ENCODE measurements at places on chromosomes 6 and 20.

- DNase-seq: no peak
Measured at GRCh38 chr6:151111670-151112069, 128.1 kb upstream of the AKAP12 start.

DNA sequence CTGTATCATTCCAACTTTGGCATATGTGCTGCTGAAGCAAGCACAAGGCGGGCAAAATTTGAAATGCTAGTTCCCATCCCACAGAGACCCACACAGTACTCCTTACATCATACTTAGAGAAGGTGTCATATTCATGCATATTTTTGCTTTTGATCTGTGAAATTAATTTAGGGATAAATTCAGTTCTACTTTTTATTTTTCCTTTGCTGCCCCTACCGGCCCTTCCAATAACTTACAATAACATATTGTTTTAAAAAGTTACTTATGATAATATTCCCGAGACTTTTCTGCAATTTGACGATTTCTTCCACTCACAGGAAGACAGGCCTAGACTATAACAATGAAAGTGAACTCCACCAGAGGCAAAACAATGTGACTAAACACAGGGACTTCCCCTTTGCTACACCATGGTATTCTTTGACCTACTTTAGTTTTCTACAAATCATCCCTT lies 35.0 kb downstream of the SESN1 start:
- no peak for DNase-seq

GRCh38 chr6:114033606-114034005 lies 62.7 kb upstream of the HDAC2 start:
- DNase-seq: no peak

DNA sequence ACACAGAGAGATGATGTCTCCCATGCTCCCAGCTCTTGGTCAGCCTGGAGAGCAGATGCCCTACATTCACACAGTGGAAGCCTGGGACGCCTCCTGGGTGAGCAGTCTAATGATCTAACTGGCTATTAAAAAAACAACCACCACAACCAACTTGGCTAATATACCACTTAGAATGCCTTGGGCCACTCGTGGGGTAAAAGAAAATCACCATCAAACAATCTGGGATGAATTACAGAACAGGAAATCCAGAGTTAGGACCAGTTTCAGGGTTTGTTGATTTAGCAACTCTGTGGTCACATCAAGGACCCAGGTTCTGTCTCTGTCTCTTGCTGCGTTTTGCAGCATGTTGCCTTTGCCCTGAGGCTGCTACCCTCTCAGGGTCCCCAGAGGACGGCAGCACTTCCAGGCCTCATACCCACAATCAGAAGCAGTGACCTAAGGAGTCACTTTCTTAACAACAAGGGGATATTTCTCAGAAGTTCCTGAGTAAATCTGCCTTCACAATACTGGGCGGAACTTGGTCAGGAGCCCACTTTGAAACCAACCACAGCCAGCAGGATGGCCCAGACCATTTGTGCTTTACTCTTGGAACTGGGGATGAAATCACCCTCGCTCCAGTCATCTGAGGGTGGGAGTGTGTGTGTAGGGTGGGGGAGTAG lies 118.7 kb downstream of the CLIC5 start:
- DNase-seq: no peak

DNA sequence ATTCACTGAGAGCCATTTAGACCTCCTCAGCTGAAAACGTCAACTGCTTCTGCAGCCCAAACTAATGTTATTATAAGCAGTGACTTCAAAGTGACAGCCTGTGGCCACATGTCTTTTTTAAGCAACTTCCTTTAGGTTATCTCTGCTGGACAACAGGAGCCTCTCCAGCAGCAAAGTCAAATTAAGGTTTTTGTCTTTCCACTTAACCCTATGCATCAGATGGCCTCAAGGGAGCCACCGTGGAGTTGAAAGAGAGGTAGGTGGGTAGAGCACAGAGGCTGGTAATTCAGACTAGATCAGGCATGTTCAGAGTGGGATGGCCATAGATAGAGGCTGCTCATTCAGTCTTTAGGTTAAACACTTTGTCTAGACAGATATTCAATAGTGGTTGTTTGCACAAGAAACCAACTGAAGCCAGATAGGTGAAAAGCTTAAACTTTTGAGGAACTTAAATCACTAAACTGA lies 300.6 kb upstream of the ECI2 start:
- no peak for DNase-seq

- no peak for DNase-seq
Measured at GRCh38 chr6:96898241-96898851, 655 bp upstream of the NDUFAF4 start.

- DNase-seq: peak; percentile 40
Measured at GRCh38 chr20:43767686-43768474, 41.1 kb upstream of the GTSF1L start.

GRCh38 chr20:62721511-62722370 lies 13.1 kb downstream of the NTSR1 start:
- no peak for DNase-seq

DNA sequence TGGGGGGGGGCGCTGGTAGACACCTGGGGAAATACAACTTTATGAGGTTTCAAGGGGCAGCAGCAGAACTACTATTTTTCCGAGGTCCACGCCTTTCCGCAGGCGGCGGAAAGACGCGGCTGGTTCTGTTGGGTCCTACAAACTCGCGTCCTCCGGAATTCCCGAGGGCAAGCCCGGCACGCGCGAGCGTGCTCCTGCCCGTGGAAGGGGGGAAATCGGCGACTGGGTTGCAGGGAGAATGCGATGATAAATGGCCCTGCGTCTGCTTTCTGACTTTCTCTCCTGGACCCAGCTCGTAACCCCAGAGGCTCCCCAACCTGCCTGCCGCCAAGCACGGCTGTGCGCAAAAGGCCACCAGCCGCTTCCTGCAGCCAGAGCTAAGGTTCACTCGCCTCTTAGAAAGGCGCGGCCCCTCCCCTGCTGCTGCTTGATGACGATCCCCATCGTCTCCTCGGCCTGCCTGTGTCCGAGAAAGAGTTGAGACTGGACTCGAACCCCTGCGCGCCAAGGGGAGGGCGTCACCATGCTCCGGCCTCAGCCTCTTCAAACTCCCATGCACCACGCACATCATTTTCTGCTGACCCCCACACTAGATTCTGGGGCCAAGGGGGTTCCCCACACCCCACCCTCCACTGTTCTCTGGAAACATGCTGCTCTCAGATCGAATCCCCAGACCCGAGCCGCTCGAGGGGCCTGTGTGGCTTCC lies 6.7 kb downstream of the FOXA2 start:
- no peak for DNase-seq

DNA sequence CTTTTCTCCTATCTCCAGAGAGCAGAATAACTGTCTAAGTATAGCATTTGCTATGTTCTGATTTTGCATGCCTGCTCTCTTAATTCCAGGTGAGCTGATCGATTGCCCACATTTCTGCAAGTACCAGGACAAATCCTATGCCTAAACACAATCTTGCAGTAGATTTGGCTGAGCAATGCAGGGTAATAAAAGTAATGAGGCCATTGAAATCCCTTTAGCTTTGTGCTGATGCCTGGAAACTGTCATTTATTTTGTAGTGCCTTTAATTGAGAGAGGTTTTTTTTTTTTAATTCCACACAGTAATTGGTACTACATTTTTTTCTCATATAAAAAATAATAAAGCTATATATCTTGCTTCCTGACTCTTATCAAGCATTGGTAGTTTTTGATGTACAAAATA lies 252.3 kb downstream of the NKAIN2 start:
- no peak for DNase-seq

- no peak for DNase-seq
Measured at GRCh38 chr6:21360336-21360735, 233.2 kb upstream of the SOX4 start.

- DNase-seq: no peak
Measured at GRCh38 chr6:126657561-126658175, 317.8 kb downstream of the CENPW start.

- no peak for DNase-seq
Measured at GRCh38 chr20:60057866-60058807, 99.9 kb downstream of the CDH26 start.

- peak; percentile 21 for DNase-seq
Measured at GRCh38 chr6:104525677-104526322, 333.9 kb downstream of the HACE1 start.

DNA sequence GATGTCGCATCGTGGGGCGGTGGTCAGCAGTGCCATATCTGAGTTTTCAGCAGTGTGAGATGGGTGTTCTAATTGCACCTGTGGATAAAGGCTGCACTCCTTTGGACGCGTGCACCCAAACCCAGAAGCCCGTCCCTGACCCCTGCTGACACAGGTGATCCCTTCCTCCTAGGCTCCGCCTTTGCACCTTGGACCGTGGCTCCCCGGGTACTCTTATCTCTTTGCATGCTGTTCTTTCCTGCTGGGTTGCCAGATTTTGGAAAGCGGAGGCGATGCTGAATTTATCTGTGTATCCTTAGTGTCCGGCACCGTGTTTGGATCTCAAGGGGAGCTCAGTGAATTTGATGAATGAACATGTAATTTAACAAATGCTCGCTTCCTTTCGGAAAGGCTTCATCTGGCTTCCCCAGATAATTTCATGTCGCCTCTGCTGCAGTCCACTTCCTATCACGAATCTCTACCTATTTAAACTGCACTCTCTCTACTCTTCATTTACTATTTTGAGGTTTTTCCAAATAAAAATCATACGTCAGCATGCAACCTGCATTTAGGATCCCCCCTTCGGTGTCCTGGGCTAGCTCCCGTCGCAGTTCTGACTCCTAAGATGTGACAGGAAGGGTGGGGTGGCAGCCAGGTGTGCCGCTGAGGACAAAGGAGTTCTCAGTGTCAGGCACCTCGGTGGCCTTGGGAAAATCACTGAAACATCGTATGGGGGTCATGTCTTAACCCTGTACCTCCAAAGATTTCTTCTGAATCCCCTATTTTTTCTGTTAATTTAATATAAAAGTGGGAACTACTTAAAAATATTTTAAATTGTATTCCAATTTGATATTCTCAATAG lies 753 bp upstream of the PERP start:
- DNase-seq: peak; percentile 21

DNA sequence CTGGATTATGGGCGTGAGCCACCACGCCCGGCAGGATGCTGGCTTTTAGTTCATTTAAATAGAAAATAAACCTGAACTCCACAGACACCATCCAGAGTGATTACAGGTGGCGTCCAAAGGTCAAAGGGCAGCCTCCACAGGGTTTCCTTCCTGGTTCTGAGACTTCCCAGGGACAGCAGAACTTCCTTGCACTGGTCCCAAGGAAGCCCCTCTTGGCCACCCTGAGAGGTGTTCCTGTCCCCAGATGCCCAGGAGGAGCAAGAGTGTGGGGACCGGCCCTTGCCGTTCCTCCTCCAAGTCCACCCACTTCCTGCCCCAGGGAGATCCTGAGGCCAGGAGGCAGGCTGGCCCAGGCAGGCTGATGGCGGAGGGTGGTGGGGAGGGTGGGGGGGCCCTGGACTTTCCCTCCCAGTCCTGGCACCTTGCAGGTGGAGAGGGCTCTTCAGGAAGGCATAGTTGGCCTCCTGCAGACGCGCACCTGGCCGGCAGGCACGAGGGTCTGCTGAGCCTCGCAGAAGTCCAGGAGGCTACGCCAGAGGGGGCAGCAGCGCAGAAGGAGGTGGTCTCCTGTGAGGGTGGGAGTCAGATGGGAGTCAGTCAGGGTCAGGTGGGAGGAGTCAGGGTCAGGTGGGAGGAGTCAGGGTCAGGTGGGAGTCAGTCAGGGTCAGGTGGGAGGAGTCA lies 5.0 kb downstream of the FNDC11 start:
- no peak for DNase-seq

- DNase-seq: no peak
Measured at GRCh38 chr6:122653094-122653493, 42.9 kb downstream of the PKIB start.

DNA sequence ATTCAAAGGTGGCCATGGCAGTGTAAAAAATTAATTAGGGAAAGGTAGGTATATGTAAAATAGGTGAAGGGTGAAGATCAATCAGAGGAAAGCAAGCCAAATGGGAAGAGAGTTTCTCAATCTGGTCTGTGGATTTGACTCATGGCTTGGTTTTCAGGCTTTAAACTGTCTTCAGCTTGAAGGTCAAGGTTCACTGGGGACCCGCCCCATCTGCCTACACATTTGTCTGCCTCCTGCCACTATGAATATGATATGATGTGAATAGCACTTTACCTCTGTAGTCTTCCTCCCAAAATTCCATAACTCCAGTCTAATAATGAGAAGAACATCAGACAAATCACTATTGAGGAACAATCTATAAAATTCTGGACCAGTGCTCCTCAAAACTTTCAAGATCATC lies 32.3 kb upstream of the THEMIS start:
- no peak for DNase-seq

- no peak for DNase-seq
Measured at GRCh38 chr6:147578159-147578558, 69.7 kb downstream of the SAMD5 start.

GRCh38 chr6:164401871-164402270 lies 907.5 kb downstream of the C6orf118 start:
- DNase-seq: no peak

DNA sequence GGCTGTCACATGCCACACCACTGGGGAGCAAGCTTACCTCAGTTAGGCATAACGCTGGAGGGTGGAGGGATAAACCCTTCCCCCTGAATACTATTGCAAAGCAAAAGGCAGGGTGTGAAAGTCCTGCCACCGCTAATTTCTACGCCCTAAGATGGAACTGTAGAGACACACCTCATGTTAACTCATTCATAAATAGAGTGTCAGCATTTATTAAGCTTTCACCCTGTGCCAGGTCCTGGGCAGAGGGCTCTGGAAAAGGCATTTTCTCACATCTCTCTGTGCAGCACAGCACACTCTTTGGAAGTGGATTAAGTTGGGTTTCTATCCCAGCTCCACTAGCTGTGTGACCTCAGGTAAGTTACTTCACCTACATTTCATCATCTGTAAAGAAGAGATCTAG lies 21.8 kb downstream of the TMEM14B start:
- no peak for DNase-seq

GRCh38 chr20:46962452-46963195 lies 68.0 kb downstream of the EYA2 start:
- DNase-seq: no peak

- DNase-seq: no peak
Measured at GRCh38 chr6:150297327-150298029, 71.3 kb upstream of the IYD start.

GRCh38 chr6:144311361-144311760 lies 26.2 kb downstream of the UTRN start:
- no peak for DNase-seq

- DNase-seq: no peak
Measured at GRCh38 chr6:6980999-6981597, 126.7 kb upstream of the RREB1 start.

- DNase-seq: no peak
Measured at GRCh38 chr20:32056708-32057483, 4.9 kb downstream of the HCK start.

DNA sequence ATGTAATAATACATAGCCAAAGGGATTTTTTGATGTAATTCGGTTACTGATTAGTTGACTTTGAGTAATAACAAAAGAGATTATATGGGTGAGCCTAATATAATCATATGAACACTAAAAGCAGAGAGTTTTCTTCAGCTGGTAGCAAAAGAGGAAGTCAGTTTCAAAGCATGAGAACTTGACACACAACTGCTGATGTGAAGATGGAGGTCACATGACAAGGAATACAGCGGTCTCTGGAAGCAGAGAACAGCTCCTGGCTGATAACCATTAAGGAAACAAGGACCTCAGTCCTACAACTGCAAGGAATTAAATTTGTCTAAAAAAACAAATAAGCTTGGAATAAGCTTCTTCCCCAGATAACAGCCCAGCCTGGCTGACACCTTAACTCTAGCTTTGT lies 154.5 kb upstream of the PRND start:
- DNase-seq: no peak

GRCh38 chr20:64000906-64001305 lies 20.0 kb downstream of the PRPF6 start:
- no peak for DNase-seq

- no peak for DNase-seq
Measured at GRCh38 chr6:103723438-103724322, 1136.0 kb downstream of the HACE1 start.

Data from frontal cortex (tissue), 4 donors.